HS-27A (cell line): ENCODE measurements at places on chromosomes 3 and 15.

DNA sequence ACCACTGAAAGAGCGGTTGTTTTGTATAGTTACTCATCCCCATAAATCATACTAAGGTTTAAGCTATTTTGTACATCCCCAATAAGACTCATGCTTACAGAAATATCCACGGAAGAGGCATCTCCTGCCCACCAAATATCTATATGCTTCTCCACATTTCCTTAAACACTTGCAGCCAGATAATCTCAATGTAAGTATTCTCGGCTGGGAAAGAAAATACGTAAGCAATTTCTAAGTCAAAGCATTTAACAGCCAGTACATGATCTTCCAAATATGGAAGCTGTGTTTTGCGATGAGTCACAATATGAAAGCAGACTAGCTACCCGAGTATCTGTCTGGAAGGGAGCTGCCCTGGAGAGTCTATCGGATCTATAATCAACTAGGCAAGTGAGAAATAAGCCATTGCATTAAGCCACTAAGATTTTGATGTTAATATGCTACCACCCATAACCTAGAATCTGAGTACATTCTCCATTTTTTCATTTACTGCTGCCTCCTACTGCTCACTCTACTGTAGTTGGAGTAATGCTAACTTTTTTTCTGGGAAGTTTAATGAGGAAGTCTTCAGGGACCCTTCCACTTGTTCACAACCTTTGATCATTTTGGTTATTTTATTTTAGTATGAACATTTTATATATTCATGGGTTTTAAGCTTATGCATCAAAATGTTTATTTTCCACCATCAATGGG is 26.9 kb upstream of the ZMAT3 start:
- no peak for DNase-seq

- DNase-seq: no peak
Observed at GRCh38 chr3:179181021-179181472, 32.9 kb downstream of the PIK3CA start.

- DNase-seq: no peak
Observed at GRCh38 chr15:101578443-101578894, 73.7 kb downstream of the TM2D3 start.

GRCh38 chr15:83592370-83593040 is 61.4 kb upstream of the ADAMTSL3 start:
- no peak for DNase-seq

DNA sequence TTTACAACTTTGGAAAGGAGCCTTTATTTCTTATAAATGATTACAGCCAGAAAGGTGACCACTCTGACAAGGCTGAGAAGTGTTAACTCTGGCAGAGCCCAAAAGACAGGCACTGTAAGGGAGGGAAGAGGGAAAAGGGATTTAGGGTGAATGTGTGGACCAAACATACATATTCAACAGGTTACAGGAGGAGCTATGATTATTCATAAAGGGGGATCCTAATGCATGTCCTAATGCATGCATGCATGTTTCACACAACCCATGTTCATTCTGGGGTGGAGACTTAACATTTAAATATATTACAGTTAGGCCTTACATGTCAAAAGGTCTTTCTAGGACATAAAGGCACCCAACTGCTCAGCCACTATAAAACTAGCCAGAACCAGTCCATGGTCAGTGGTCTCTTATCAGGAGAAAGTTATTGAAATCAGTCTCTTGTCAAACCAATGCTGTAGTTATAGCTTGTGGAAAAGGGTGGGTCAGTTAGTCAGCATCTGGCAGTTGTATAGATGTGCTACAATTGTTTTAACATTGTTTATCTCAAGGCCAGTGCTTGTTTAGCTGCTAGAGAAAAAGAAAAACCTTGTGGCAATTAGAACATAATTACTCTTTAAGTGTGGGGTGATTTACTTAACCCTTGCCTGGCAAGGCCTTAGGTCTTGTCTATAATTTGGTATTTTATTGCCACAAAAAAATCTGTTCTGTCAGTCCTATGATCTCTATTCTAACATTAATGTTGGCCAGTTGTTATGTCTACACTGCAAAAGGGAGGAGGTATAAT is 77.5 kb downstream of the RAD18 start:
- no peak for DNase-seq

GRCh38 chr15:91885714-91886270 is 32.3 kb downstream of the SLCO3A1 start:
- DNase-seq: no peak

- DNase-seq: no peak
Observed at GRCh38 chr3:182585532-182586150, 207.7 kb upstream of the ATP11B start.

GRCh38 chr3:158768361-158768787 is 33.5 kb upstream of the MFSD1 start:
- no peak for DNase-seq

- DNase-seq: no peak
Observed at GRCh38 chr15:63340878-63341277, 40.8 kb downstream of the CA12 start.

- DNase-seq: no peak
Observed at GRCh38 chr3:152374262-152374990, 105.7 kb downstream of the MBNL1 start.

- DNase-seq: no peak
Observed at GRCh38 chr3:142947799-142948575, 15.5 kb downstream of the PAQR9 start.

- DNase-seq: no peak
Observed at GRCh38 chr3:74345701-74346100, 268.8 kb downstream of the CNTN3 start.

GRCh38 chr3:188062216-188062615 is 91.7 kb upstream of the LPP start:
- DNase-seq: no peak

DNA sequence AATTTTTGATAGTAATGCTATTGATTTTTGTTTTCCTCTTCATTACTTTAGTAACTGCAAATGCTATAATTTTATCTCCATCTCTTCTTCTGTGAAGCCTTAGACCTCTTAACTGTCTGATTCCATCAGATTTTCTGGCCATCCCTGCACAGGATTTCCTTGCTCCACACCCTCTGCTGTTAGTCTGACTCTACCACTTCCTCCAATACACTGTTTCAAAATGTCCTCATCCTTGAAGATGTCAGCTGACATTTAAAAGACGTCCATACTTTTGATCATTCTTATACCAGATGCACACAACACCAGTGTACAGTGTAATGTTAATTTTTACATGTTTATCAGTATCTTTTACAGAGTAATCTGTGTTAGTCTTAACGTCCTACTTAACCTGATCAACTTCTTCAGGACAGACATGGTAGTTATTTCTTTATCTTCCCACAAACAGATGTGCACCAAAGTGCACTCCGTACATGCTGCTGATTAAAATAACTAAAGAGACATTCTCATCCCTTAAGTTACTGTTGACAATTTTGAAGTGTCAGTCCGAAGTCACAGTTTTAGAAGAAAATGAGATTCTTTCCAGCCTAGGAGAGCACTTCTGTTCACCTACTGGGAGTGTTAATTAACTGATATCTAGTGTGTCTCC is 102.4 kb upstream of the RASGRP1 start:
- DNase-seq: no peak

DNA sequence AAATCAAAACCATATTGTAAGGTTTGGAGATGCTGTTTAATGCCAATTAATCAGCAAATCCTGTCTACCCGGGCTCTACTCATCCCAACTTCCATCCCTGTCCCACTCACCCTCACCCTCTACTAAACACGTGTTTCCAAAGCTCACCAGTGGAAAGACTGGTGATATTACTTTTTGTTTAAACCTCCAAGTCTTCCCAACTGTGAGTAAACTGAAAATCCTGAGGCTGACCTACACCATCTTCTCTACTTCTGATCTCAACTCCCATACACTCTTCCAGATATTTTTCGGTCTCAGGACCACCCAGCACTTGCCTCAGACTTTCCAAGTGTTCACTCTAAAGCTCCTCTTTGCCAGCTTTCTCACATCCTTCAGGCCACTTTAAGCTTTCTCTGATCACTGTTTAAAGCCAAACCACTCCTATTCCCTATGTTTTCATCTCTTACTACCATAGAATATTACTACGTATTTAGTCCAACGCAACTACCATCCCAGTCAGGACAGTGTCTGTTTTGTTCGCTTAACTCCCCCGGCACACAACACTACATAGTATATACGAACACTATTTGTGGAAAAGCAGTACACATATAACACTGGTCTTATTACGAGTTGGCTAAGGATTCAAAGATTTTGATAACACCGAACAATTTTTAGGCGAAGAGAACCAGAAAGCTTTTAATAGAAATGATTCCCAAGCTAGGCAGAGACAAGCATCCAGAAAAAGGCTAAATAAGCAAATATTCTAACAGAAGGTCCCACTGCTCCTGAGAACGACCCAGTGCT is 684 bp downstream of the RPL4 start:
- no peak for DNase-seq
